ENCODE measurements at places on chromosomes 2 and 18. TPM values are rescaled to one million over a fixed set of nuclear protein-coding genes. Genes with fewer than 3 reads are reported as not detected.

DNA sequence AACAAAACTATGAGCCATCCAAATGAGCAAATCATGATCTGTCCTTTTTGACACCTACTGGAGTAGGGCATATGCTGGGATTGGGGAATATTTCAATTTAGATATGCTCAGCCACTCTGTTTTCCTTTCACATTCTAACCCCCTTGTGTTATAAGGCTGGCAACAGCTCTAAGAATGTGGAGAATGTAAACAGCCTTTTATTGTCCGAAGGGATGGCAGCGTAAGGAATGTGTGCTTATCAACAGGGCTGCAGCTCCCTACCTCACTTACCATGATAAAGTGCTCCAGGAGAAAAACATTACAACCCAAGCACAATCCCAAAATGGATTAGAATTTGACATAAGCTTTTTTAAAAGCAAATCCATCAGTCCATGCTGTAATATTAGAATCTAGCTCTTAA is 2.2 kb downstream of the NXPH2 start:
- H3K4me3 ChIP-seq = no peak overlapping the region
- H3K27ac ChIP-seq = no peak overlapping the region
- peaks cover 3% of the 10 kb centered on the region for H3K4me1 ChIP-seq
- DNase-seq = no peak
- H3K27me3 ChIP-seq = peaks cover 39% of the 10 kb centered on the region

DNA sequence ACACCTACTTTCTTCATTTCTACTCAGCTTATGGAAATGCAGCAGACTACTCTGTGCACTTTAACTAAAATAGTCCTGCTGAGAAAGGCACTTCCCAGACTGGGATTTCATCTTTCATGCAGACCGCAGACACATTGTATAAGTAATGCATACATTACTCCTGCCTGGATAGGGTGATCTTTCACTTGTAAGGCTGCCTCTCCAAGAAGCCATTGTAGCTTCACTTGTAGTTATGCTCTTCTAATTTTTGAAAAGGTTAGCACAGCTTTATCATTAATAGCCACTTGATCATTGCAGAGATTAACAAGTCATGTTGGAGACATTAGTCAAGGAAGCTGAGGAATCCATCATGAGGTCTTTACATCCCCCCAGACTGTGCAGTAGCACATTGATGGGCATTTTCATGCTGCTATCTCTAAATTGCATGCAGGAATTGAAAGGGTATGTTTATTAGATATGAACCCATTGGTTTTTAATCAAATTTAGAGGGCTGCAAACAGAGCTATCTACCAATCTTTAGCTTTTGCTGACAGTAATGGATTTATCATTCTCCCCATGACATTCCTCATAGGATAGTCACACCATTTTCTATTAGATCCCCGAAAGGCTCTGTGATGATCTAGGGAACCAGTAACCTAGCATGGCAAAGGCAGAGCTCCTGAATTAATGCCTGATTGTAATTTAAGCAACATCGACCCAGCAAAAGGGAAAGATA is 1074.7 kb upstream of the NXPH2 start:
- DNase-seq = no peak
- no peak overlapping the region for H3K27ac ChIP-seq
- H3K27me3 ChIP-seq = no peaks in the 10 kb centered on the region
- no peaks in the 10 kb centered on the region for H3K36me3 ChIP-seq

The PLCD4 gene
- total RNA-seq = 0.32 TPM

DNA sequence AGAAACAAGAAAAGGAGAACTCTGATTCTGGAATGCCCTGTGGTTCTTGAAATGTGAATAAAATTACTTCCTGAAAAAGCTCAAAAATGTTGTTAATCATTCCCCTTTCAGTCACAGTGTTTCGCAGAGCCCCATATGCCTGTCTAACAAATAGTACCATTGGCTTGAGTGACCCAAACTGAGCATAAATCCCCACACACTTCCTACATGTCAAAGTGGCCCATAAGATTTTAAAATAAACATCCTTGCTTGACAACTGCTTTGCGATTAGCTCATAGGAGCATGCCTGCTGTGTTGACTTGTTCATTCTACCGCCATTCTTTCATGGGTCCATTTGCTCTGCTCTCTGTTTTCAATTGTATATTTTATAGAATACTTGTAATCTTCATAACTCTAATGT is 377.8 kb upstream of the SMIM21 start:
- no peaks in the 10 kb centered on the region for H3K4me1 ChIP-seq
- H3K4me3 ChIP-seq = no peak overlapping the region
- DNase-seq = no peak

DNA sequence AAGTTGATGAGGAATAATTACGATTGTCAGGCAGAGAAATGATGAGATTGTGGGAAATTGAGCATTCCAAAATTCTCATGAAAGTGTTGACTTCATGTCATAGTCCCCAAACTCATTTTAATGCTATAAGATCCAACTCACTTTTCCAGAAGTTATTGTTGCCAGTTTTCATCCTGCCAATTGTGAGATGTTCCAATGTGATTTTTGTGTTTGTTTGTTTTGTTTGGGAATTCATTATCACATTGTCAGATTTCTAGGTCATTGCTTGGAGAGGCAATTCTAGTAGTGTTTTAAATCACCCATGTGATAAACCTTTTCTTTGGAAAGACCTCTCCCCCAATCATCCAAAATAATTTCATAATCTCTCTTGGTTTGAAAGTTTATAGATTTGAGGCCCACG is 86.0 kb upstream of the ACVR2A start:
- H3K4me3 ChIP-seq = no peak overlapping the region
- no peak for DNase-seq
- no peaks in the 10 kb centered on the region for H3K4me1 ChIP-seq
- H3K36me3 ChIP-seq = no peaks in the 10 kb centered on the region
- H3K27ac ChIP-seq = no peak overlapping the region

DNA sequence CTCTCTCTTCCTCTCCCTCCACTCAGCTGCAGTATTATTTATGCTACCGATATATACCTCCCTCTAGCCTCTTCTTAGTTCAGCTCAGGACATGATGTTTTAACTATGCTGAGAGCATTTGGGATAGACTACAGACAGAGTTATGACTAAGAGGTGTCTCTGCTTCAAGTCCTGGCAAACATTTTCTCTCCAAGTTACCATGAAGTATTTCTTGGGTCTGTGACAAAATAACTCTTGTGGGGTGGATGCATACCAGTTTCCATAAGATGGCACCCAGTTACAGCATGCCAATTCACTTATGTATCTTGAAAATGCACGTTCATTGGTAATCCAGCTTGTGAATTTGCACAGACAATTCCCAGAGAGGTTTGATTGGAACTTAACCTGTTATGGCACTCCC is 737.6 kb downstream of the SLC4A3 start:
- no peaks in the 10 kb centered on the region for H3K27me3 ChIP-seq
- DNase-seq = no peak
- no peak overlapping the region for H3K4me3 ChIP-seq
- no peaks in the 10 kb centered on the region for H3K36me3 ChIP-seq

DNA sequence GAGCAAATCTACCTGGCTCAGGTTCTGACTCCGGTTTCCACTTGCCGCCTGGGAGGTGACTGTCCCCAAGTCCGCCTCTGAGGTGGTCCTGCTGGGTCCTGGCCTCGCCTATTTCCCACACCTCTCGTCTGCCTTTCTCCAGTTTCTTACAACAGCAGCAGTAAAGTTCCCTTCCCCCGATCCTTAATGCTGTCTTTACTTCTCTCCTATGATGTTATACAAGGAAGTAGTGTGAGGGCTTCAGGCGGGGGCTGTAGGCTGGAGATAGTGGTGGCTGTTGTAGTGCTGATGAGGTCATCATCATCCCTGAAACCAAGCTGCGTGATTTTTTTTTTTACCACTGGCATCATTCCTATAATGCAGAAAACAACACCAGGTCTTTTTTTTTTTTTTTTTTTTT is 18.9 kb downstream of the TGIF1 start:
- H3K4me1 ChIP-seq = peaks cover 19% of the 10 kb centered on the region
- H3K27me3 ChIP-seq = no peaks in the 10 kb centered on the region
- no peak overlapping the region for H3K27ac ChIP-seq
- no peak overlapping the region for H3K4me3 ChIP-seq
- DNase-seq = no peak

- H3K27me3 ChIP-seq = no peaks in the 10 kb centered on the region
- no peak overlapping the region for H3K4me3 ChIP-seq
- no peaks in the 10 kb centered on the region for H3K4me1 ChIP-seq
- DNase-seq = no peak
These were observed 79.2 kb downstream of the LAMA1 start for GRCh38 chr18:7038330-7038851.

DNA sequence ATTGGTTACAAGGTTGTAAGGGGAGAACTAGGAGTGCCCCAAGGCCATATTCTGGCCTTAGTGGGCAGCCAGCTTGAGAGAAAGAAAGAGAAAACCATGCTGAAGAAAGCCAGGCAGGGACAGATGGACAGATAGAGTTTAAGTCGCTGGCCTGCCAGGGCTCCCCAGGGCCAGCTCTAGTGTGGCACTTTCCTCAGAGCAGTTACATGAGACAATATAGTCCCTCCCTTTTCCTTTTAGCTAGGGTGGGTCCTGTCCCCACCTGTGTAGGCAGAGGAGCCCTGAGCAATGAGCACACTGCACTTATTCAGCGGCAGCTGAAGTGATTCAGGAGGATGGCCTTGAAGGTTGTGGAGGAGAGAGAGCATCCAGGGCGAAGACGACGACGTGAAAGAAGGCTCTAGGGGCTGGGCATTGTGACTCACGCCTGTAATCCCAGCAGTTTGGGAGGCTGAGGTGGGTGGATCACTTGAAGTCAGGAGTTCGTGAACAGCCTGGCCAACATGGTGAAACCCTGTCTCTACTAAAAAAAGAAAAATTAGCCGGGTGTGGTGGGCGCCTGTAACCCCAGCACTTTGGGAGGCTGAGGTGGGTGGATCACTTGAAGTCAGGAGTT is 152.0 kb upstream of the SLC1A4 start:
- no peak overlapping the region for H3K27ac ChIP-seq
- H3K27me3 ChIP-seq = peaks cover 16% of the 10 kb centered on the region
- H3K4me3 ChIP-seq = no peak overlapping the region
- H3K36me3 ChIP-seq = no peaks in the 10 kb centered on the region
- no peak for DNase-seq

- H3K4me1 ChIP-seq = peaks cover 10% of the 10 kb centered on the region
- no peak overlapping the region for H3K4me3 ChIP-seq
- no peak overlapping the region for H3K27ac ChIP-seq
These were observed 221.0 kb downstream of the MTX2 start for GRCh38 chr2:176490061-176490861.

The NXPH2 gene
- not detected for total RNA-seq

All from activated CD8-positive, alpha-beta T cell treated with anti-CD3 and anti-CD28 coated beads, Interleukin-2, amount 10 ng/mL, durations not matched to agents 7 days and 5 days (primary cell).